ENCODE measurements at places on chromosomes 5 and 9.

- DNase-seq = no peak
Measured at GRCh38 chr5:10511741-10512640, 51.9 kb upstream of the ANKRD33B start.

DNA sequence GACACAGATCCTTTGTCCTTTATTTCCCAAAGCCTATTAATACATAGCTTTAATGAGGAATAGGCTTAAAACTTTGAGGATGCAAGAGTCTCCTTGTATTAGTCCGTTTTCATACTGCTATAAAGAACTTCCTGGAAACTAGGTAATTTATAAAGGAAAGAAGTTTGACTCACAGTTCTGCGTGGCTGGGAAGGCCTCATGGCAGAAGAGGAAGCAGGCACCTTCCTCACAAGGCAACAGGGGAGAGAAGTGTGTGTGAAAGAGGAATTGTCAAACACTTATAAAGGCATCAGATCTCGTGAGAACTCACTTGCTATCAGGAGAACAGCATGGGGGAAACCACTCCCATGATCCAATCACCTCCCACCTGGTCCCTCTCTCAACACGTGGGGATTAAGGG lies 5.4 kb upstream of the CLK4 start:
- DNase-seq = no peak

GRCh38 chr9:5835808-5836207 lies 2.9 kb upstream of the ERMP1 start:
- DNase-seq = no peak

DNA sequence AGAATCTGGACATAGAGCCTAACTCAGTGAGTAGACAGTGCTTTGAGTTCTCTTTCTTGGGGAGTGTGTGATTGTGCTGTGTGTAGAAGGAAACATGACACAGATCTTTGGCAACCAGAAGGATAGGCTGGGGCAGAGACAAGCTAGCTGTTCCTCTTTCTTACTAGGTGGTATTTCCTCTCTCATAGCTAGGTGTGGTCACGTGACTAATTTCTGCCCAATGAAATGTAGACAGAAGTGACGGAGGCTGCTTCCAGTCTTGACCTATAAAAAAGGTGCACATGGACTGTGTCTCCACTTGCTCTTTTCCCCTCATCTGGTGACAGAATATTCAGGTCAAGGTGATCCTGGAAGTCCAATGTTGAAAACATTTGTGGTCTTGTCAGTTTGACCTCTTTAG lies 92.5 kb upstream of the NFIB start:
- DNase-seq = no peak

GRCh38 chr9:91210318-91210717 lies 151.4 kb downstream of the AUH start:
- no peak for DNase-seq

- no peak for DNase-seq
Measured at GRCh38 chr5:107154593-107154992, 516.1 kb downstream of the EFNA5 start.
